Activated CD4-positive, alpha-beta T cell treated with anti-CD3 and anti-CD28 coated beads for 4 hours (primary cell): ENCODE measurements at places on chromosomes 3 and 15.

GRCh38 chr3:40298075-40298474, 11.4 kb upstream of the EIF1B start:
- DNase-seq: no peak

DNA sequence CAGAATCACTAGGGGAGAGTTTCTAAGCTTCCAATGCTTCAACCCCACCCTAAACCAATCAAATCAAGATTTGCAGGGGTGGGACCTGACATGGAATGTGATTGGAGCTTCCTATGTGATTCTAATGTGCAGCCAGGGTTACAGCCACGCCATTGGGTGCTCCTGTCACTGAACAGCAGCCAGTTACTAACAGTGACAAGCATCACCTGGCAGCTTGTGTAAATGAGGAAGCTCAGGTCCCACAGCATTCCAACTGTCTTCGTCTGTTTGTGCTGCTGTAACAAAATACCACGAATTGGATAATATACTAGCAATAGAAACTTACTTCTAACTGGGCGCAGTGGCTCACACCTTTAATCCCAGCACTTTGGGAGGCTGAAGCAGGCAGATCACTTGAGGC, 294.9 kb downstream of the SHQ1 start:
- DNase-seq: no peak

GRCh38 chr3:143276592-143276991, 157.0 kb downstream of the CHST2 start:
- DNase-seq: no peak

DNA sequence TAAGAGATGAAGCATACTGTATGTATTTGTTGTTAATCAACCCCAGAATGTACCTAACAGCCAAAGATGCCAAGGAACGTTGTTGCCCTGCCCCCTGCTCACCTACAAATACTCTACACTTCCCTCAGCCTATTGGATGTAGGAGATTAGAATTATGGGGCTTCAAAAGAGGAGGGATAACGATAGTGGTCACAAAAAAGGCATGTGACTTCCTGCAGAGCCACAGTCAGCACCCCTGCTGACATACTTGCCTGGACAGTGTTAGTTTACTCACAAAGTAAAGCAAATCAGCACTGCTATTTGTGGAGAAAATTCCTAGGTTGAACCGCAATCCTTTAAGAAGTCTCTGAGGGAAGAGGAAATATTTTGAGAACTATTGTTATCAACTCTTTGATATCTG, 37.9 kb downstream of the PARP15 start:
- no peak for DNase-seq

DNA sequence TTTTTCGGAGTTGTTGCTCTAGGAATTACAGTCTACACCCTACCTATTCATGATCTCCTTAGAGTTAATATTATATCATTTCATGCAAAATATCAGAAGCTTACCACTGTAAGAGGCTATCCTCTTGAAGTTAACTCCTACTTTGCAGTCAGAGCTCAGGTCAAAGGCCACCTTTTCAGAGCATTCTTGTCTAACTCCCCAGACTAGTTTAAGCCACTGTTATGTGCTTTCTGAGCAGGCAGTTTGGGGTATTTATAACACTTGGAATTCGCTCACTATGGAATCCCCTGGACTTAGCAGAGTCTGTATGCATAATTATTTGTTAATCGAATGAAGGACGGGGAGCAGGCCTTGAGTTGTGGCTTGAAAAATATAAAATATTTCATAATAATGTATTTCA, 21.7 kb downstream of the MED12L start:
- no peak for DNase-seq

GRCh38 chr3:35705904-35706303, 66.6 kb downstream of the ARPP21 start:
- no peak for DNase-seq

- DNase-seq: no peak
These were observed 46.1 kb upstream of the GATM start for GRCh38 chr15:45424429-45424828.

GRCh38 chr3:14791343-14791945, 27.3 kb upstream of the FGD5 start:
- peak; percentile 38 for DNase-seq

DNA sequence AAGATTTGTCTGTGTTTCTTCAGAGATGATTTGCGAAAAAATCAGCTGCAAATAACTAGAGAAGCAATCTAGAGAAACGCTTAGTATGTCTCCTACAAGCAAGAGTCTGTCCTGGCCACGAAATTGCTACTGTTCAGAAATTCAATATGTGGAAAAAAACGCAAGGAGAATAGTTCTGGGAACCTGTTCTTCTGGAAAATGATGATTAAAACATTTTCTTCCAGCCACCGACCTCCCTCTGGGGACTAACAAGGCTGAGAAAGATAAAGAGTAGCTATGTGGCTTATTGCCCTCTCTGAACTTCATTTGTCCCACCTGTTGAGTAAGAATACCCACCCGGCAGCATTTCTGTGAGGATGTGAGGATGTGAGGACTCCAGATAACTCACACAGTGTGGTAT, 31.6 kb downstream of the SNTN start:
- no peak for DNase-seq

- DNase-seq: no peak
These were observed 16.8 kb upstream of the MBNL1 start for GRCh38 chr3:152251916-152252315.

- DNase-seq: no peak
These were observed 1575.1 kb downstream of the OTOL1 start for GRCh38 chr3:163071713-163072112.

GRCh38 chr15:99554880-99555488, 10.8 kb upstream of the MEF2A start:
- no peak for DNase-seq

- no peak for DNase-seq
These were observed 38.6 kb downstream of the TAFA4 start for GRCh38 chr3:68893600-68894239.

DNA sequence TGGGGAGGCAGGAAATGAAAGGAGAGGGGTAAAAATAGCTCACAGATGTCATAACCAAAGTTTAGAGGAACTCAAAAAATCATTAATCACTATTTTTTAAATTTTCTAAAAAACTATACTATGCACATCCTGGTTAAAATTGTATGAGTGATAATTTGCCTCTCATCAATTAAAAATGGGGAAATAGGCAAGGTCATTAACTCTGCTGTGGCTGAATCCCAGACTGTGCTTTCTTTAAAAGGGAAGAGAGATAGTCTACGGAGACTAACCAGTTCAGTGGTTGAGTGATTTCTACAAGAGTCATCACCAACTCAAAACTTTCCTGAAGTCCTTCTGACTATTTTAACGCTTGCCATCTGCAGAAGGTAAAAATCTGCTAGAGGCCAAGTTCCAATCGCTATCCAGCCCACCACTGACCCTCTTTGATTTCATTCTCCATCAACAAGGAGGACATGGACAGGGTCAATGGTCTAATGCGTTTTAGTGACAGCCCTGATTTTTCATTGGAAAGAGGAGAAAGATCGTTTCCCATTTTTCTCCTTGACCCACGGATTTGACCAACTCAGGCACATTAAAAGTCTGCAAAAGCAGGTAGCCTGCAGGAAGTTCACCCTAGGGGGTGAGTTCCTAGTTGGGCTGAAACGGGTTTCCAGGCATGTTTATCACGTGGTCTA, 850 bp downstream of the SUCLG2 start:
- no peak for DNase-seq

DNA sequence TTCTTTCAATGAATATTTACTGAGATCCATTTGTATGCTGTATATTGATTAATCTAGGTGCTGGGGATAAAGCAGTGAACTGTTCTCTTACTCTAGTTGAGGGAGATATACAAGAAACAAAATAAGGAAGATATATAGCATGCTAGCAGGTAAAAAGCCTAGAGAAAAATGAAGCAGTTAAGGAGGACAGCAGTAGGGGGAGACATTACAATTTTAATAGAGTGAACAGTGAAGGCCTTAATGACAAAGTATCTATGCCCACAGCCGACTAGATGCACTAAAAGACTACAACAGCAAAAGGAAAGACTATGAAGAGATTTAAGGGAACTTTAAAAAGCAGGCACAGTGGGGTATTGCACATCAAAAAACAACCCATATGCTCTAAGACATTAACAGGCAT, 81.4 kb downstream of the XRN1 start:
- no peak for DNase-seq

DNA sequence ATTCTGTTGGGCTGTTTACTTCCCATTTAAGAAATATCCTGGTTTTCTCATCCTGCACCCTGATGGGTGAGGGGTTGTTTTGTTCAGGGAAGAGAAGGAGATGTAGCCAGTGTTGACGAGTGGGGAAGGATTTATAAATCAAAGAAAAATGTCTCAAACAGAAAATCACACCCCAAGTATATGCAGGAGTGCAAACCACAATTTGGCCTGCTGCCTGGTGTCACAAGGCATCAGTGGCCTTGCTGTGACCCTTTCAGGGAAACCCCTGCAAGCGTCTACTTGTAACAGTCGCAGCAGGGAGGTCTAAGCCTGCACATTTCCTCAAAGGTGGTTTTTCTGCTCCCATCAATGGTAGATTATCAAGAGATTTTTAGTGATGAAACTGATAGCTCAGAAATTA, 132.6 kb upstream of the LRRN1 start:
- no peak for DNase-seq

- peak; percentile 21 for DNase-seq
These were observed 27.0 kb downstream of the HMCES start for GRCh38 chr3:129305592-129306091.

GRCh38 chr15:75371486-75371885, 3.1 kb upstream of the MAN2C1 start:
- DNase-seq: no peak

GRCh38 chr3:107275511-107275910, 101.7 kb upstream of the CCDC54 start:
- no peak for DNase-seq

DNA sequence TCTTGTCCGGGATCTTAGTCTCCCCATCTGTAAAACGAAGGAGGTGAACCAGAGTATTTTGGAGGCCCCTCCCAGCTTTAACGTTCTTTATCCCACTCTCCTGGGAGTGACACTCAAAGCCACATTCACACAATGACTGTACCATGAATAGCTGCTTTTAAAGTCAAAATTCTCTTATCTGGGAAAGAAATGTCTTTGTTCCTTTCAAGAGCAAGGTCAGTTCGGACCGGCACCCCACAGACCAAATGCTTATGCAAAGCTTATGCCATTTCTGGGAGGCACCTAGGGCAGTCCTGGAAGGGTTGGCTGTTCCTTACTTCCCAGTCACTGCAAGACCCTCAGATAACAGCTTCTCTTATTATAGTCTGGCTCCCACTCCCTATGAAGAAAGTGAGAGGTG, 53.5 kb upstream of the WNT5A start:
- no peak for DNase-seq

DNA sequence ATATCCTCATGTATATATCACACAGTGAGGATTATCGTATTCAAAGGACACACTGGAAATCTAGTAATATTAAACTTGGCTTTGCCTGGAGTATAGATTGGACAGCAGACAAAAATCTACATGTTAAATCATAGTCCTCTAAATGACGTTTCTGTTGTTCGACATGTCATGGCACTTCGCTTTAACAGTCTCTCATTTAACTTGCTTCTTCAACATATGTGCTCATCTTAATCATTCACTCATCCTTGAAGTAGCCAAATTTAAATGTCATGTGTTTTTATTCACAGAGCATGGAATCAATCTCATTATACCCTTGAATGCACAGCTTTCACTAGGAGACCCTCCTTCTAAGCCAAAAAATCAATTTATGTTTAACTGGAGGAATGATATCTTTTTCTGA, 417.0 kb upstream of the CNTN6 start:
- DNase-seq: no peak

DNA sequence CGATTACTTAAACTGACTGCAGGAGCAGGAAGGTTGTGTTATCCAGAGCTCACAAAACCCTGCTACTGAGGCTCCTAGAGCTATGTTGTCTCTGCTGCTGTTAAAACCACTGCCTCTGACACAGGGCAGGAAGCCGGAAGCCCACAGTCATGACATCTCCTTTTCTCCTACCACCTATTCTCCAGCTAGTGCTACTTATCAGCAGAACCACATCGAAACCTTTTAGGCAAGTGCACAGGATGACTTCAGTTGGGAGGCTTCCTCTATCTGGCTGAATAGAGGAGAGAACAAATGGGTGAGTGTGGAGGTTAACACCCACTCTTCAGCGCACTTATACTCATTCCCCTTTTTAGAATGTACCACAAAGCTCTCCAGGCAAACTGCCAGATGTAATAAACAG, 638.0 kb downstream of the OTOL1 start:
- DNase-seq: no peak

DNA sequence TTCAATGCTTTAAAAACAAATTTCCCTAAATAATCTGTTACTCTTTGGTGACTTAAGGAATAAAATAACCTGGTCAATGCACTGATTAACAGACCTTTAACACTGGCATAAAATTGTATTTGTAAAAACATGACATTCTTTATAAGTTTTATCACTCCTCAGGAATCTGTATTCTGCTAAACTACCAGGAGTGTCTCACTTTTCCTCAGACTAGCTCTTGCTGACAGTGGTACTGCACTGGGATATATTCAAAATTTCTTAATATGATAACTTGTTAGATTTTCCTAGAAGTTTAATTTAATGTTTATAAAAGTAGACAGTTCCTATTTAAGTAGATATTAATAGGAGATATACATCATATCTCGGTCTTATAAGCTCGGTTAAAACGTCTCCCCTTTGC, 363.4 kb upstream of the ARHGEF26 start:
- DNase-seq: no peak

DNA sequence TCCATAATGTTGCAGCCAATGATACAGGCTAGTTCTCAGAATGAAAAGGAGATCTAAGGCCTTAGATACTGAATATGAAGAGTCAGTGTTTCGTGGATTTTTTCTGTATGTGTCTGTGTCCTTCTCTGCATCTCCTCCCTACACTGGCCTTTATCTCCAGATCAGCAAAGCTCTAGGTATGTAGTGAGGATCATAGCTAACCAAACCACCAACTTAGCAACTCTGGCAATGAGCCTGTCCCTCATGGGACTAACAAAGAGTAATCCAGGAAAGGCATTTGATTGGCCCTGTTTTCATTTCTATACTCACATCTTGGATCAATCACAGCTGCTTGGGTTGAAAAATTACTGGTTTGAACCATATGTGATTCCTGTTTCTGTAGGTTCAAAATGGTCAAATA, 18.6 kb upstream of the CNTN3 start:
- DNase-seq: no peak

GRCh38 chr3:42007785-42008184, 45.9 kb upstream of the ULK4 start:
- DNase-seq: no peak

GRCh38 chr3:42655331-42655888, 1.9 kb downstream of the ZBTB47 start:
- DNase-seq: no peak
